ENCODE measurements at places on chromosomes 16 and 17. TPM values are rescaled to one million over a fixed set of nuclear protein-coding genes. Genes with fewer than 3 reads are reported as not detected.
A peak's percentile ranks its signal among the peaks of the same experiment; 100 is the strongest.

GRCh38 chr17:62703261-62703775 is 75.8 kb downstream of the MRC2 start:
- DNase-seq, result no peak

PRSS53 gene
- polyA plus RNA-seq, result 0.44 TPM

DNA sequence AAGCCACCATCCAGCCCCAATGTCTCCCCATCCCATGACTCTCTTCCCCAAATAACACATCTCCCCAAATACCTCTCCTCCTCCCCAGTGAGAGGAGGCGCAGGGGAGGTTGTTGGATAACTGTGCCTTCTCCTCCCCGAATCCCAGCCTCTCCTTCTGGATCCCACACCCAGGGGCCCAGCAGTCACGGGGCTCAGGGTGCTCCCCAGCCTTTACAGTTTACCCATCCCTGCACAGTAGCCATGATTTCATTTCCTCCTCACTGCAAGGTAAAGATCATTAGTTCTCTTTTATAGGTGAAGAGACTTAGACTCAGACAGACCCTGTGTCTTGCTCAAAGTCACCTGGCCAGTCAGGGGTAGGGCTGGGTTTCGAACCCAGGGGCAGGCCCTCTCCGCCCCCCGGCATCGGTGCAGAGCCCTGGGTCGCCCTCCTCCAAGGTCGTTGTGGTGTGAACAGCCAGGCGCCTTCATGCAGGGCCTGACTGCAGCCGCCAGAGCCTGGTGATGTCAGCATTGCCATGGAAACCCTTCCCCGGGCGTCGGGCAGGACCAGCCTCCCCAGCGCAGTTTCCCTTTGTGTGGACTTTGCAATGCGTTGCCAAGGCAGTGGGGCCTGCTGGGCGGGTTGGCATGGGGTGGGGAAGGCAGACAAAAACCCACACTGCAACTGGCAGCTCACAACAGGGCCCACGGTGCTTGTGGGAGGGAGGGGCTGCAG is 53.3 kb upstream of the TOB1 start:
- peak; percentile 72 for DNase-seq

DNA sequence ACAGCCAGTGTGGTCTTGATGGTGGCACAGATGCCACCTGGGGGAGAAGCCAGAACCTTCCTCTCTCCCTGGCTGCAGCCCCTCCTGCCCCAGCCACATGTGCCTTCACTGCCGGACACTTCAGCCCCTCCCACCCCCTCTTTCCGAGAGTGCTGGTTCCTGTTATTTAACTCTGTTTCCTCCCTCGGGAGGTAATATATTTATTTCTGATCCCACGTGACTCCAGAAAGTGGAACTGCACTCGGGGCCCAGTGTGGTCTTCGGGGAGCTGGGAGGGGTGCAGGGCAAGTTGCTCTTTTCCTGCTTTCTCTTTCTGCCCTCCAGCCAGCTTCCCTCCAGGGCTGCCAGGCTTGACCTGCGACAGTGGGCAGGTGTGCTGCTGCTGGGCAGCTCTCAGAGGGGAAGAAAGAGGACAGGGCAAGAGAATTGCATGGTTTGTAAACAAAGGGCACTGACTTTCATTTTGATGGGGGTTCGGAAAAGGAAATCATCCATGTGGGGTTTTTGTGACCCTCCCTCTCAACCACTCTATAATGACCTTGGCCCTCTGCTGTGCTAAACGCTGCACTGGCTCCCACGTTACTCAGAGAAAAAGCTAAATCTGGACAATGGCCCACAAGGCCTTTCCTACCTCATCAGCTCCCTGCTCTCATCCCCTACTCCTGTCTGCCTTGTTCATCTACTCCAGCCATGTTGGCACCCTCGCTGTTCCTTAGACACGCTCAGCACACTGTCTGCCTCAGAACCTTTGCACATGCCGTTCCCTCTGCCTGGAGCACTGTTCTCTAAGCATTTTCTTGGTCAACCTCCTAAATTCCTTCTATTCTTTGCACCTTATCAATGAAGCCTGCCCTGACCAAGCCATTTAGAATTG is 8.2 kb upstream of the CIITA start:
- DNase-seq, result no peak

- DNase-seq, result no peak
Observed at GRCh38 chr17:28468781-28469180, 4.7 kb upstream of the SLC13A2 start.

GRCh38 chr17:63804328-63804727 is 22.9 kb upstream of the PSMC5 start:
- no peak for DNase-seq

- no peak for DNase-seq
Observed at GRCh38 chr17:8142887-8143580, 9.2 kb downstream of the PER1 start.

METTL9 gene
- 286 TPM for polyA plus RNA-seq

ABCA6 gene
- polyA plus RNA-seq, result 1.7 TPM

PIK3R5 gene
- polyA plus RNA-seq, result 1.1 TPM

FAM171A2 gene
- polyA plus RNA-seq, result 27.4 TPM

FDXR gene
- 6.6 TPM for polyA plus RNA-seq

GRCh38 chr16:66953462-66954096 is 7.5 kb upstream of the CES3 start:
- no peak for DNase-seq

- no peak for DNase-seq
Observed at GRCh38 chr17:31554930-31555329, 163.5 kb downstream of the RAB11FIP4 start.

DNA sequence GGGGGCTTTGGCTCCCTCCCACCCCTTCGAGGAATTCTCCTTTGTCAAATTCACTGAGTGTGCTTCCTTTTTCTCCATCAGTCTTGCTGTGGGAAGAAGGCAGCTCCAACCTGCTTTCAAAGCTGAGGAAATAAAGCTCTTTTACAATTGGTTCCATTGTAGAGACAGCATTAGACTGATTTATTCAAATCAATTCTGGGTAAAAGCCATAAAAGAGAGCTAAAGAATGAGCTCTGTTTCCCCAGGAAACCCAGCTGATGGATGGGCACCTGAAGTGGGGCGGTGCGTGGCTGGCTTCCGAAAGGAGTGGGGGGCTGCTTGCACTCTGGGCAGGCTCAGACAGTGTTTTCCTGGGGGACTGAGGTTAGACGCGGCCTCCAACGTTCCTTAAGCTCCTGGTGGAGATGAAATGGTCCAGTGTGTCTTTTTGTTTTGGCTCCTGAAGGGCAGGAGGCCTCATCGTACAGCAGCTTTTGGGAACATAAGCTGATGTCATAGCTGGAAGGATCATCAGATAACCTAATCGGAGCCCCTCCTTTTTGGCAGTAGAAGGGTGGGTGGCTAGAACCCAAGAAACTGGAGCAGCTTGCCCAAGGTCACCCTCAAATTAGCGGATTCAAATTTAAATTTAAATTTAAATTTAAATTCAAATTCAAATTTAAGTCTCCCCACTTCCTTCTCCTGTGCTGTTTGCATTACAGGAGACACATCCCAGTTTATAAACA is 128.5 kb upstream of the EEF2KMT start:
- DNase-seq, result no peak

GRCh38 chr16:24713379-24713778 is 16.1 kb upstream of the TNRC6A start:
- no peak for DNase-seq

ZNF385C gene
- polyA plus RNA-seq, result 6.1 TPM

- peak; percentile 41 for DNase-seq
Observed at GRCh38 chr17:28494445-28495188, 11.5 kb upstream of the FOXN1 start.

GRCh38 chr17:34797720-34798119 is 163.5 kb downstream of the CCT6B start:
- peak; percentile 51 for DNase-seq

DNA sequence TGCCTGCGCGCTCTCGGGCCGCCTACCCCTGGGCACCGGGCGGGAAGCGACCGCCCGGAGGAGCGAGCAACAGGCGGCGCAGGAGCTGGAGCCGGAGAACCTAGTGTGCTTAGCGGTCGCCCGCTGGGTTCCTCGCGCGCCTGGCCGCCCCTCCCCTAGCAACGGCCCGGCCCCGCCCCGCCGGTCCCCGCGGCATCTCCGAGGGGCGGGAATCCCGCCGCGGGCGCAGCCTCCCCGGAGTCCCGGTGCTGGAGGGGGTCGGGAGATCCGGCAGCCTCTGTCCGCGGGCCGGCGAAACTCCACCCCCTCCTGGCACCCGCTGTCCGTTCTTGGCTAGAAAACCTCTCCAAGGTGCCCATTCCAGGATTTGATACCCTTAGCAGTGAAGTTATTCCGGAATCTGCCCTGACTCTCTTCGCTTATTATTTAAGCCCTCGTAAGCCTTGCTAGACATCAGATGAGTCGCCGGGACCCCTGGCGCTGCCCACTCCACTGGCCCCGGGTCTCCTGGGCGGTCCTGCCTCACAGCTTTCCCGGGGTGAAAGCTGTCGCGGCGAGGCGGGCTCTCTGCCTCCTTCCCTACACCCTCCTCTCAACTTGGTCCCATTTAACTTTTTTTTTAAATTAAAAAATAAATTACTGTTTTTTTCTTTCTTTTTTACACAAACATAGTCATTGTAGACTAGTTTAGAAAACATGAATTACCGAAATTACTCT is at the start of gene RPRML:
Gene RPRML (minus strand): TSS at position 107 of the 717 bp plus-strand sequence. CDS start 246 bp downstream, outside the sequence.
- no peak for DNase-seq

- no peak for DNase-seq
Observed at GRCh38 chr17:32917081-32917480, 10.9 kb upstream of the TMEM98 start.

Data from right renal cortex interstitium (tissue), 3 donors.